ENCODE measurements at places on chromosomes 7 and 10.

DNA sequence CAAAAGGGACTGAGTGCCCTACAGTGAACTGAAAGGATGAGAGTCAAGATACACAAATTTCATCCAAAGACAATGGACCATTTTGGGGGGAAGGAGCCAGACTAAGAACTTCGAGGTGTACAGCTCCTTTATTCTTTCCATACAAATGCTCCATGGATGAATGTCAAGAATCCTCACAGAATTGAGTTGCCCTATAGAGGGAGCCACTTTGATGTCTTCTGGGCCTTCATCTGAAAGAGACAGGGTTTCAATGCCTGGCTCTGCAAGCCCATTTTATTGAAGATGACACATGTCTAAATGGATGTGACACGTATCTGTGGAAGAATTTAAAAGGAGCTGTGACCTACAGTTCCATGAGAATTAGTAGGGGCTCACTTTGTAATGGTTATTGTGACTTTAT, 32.0 kb upstream of the NRG3 start:
- no peak for DNase-seq

DNA sequence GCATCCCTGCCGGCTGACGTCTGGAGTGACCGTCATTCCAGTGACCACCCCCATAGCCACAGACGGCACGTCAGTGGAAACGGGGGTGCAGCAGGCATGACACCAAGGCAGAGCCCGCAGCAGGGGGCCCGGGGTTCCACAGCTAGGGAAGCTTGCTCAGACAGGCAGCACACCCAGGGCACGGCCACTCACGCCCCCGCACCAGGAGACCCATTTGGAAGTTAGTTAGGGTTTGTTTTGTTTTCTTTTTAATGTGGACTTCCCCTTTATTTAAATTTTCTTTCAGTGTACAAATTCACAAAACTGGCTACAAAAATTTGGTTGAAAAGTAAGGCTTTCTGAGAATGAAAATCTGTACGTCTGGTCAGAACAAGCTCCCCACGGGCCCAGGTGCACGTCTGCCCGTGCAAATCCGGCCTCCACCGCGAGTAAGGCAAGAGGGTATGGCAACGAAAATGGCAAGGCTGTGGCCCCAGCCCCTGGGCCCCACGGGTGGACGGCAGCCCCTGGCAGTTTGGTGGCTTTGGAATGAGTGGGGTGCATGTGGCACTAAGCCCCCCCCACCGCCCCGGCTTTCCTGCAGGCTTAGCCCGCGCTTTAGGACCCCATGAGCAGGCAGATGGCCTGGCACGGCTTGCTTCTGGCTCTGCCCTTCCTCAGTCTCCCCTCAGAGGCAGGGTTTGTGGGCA, 124.2 kb downstream of the FAM53B start:
- DNase-seq, result no peak

DNA sequence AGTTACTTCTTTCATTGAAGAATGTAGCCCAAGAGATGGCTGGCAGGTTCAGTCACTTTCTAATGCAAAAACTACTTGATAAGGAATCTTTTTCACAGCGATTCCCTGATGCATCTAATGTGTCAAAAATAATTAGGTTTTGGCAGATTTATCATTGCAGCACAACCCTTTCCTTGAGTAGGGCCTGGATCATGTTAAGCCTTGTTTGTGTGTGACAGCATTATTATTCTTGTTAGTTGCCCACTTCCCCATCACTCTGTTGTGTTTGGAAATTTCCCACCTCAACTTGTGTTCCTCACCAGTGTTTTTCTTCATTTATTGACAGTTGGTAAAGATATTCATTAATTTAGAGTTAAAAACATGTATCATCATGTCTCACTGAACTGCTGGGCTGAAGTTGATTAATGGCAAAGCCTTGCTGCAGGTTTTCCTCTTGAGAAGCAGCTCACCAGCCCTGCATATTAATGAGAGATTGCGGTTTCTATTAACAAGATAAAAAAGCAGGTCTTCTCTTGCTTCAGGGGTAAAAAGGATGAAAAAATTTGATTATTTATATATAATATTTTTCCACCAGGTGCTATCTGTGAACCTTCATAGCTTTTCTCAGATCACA, 233.3 kb upstream of the MDFIC start:
- no peak for DNase-seq

DNA sequence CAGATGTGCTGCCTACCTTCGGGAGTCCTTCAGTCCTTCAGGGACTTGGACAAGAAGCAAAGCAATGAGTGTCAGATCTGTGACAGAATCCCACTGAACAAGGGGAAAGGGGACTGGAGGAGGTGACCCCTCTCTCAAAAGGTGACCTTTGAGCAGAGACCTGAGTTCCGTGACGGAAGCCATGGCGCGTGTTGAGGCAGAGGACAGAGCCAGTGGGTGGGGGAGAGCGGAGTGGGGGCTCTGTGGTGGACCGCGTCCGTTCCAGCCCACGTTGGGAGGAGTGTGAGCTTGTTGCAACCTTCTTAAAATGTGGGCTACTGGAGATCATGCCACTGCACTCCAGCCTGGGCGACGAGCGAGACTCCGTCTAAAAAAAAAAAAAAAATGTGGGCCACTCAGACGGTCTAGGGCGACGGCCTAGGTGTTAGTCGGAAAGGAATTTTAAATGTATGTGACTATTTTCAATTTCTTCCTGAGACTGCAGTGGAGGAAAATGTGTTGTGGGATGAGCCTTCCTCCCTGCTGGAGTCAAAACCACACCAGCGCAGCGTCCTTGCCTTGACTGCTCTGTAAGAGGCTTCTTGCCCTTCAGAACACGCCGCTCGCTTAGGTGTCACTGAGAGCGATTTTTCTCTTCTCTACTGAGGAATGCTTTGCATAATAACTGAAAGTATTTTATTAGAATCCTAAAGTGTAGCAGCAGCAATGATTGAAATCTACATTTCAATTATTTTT, 272.7 kb downstream of the CELF2 start:
- DNase-seq, result no peak

DNA sequence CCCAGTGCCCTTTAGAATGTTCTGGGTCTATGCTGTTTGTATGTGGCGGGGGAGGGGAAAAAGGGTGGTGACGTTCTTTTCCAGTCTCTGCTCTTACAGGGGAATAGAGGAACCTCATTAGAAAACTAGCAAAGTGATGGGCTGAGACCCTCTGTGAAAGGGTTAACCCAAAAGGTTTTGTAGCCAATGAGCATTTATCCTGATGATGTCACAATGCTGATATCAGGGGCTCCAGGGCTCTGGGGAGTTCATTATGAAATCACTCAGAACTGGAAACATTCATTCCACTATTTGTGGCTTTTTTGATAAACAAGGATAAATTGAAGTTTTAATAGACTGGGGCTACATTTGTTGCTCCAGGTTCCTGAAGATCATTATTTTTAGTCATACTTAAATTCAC, 71.7 kb downstream of the ARID5B start:
- no peak for DNase-seq

DNA sequence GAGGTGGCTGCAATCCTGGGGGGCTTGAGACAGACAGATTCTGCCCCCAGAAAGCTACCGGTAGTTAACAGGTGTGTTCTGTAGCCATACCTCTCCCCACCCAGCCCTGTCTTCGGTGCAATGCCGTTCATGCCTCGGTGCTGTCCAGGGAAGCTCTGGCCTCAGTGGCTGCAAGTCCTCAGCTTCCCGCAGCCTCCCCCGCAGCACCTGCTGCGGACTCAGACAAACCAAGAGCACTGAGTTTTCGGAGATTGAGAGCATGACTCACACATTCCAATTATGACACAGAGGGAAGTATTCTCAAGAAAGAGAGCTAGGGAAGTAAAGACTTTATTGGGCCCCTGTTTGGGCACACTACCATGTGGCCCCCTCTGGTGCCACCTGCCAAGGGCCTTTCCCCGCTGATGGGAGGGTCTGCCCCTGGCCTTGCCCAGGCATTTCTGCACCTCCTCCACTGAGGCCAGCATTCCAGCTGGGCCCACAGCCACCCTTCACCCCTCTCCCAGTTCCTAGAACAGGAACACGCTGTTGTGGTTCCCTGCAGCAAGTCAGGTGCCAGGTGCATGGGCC, 30.2 kb upstream of the EZH2 start:
- peak; percentile 79 for DNase-seq

GRCh38 chr10:102241032-102241443, 274 bp downstream of the PITX3 start:
- no peak for DNase-seq
